ENCODE measurements at places on chromosomes 1 and 21. TPM values are rescaled to one million over a fixed set of nuclear protein-coding genes. Genes with fewer than 3 reads are reported as not detected.

RNF186 gene
- total RNA-seq: not detected

DNA sequence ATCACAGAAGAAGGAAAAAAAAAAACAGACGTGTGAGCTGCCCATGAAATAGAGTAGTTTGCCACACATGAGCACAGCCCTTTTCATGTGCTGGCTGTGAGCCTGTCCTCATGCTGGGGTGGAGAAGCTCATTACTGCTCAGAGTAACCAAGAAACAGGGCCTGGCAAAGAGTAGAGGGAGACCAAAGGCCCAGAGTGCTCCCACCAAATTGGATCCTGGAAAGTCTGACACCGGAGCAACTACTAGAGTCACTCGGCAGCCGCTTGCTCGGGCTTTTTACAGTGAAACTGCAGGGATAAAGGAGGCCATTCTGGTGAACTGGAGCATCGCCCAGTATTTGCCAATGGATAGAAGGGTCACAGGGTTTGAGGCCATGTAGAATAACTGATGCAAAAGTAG is 64.4 kb upstream of the BARHL2 start:
- H3K4me3 ChIP-seq: no peak overlapping the region
- peaks cover 11% of the 10 kb centered on the region for H3K4me1 ChIP-seq
- H3K27me3 ChIP-seq: no peaks in the 10 kb centered on the region
- no peak overlapping the region for H3K27ac ChIP-seq
- no peak for DNase-seq

DNA sequence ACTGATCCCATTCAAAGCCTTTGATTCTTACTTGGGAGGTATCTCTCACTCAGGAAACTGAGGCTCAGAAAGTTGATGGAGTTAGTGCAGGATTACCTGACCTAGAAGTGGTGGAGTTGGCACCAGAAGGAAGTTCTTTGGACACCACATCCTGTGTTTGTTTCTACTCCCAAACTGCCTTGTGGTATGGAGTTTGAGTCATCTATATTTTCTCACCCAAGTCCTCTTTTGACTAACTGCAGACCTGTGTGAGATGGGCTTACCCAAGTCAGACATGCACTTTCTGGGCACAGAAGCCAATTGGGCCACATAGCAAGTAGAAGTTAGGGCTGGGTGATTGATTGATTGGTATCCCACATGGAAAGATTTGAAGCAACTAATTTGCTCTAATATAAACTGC is 36.1 kb downstream of the FGGY start:
- no peak overlapping the region for H3K4me3 ChIP-seq
- H3K36me3 ChIP-seq: no peaks in the 10 kb centered on the region
- no peak for DNase-seq
- no peak overlapping the region for H3K27ac ChIP-seq
- no peaks in the 10 kb centered on the region for H3K4me1 ChIP-seq

DNA sequence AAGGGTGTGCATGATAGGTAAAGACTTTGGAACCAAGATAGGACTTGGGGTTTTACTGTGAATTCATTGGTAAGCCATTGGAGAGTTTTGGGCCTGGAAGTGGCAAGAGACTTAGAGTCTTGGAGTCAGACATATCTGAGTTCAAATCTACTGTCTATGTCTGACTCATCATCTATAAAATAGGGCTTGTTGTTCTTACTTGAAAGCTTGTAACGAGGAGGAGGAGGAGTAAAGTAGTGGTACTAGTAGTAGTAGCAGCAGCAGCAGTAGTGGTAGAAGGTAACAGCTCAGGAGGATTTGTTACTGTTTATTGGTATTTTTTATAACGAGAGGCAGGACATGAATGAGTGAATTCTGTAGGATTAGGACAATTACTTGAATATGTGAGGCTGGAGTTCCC is 62.7 kb downstream of the CACHD1 start:
- no peak overlapping the region for H3K27ac ChIP-seq
- peaks cover 54% of the 10 kb centered on the region for H3K4me1 ChIP-seq
- no peaks in the 10 kb centered on the region for H3K27me3 ChIP-seq
- no peak for DNase-seq
- no peaks in the 10 kb centered on the region for H3K36me3 ChIP-seq
- H3K4me3 ChIP-seq: no peak overlapping the region

DNA sequence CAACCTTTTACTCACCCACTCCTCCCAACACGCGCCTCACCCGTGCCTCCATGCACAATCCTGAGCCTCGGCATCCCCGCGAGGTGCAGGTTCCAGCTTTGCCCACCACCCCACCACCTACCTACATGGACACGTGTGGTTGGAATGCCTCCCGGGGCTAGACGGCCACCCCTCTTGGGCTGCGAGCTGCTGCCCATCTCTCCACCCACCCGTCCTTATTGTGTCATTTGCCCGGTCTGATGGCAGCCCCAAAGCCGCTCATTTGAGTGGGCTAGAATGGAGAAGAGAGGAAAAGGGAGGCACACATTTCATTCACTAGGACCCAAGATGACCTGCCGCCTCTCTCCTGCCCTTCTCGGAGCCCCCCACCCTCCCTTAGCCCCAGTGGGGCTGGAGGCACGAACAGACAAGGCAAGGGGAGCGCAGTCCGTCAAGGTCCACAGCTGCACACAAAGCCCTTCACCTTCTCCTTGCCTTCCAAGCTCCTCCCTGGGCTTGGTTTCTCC is 785 bp downstream of the ZNF697 start:
- peaks cover 49% of the 10 kb centered on the region for H3K4me1 ChIP-seq
- peak overlapping the region; percentile 94 for H3K27ac ChIP-seq
- no peak for DNase-seq
- no peaks in the 10 kb centered on the region for H3K36me3 ChIP-seq
- no peaks in the 10 kb centered on the region for H3K27me3 ChIP-seq

DNA sequence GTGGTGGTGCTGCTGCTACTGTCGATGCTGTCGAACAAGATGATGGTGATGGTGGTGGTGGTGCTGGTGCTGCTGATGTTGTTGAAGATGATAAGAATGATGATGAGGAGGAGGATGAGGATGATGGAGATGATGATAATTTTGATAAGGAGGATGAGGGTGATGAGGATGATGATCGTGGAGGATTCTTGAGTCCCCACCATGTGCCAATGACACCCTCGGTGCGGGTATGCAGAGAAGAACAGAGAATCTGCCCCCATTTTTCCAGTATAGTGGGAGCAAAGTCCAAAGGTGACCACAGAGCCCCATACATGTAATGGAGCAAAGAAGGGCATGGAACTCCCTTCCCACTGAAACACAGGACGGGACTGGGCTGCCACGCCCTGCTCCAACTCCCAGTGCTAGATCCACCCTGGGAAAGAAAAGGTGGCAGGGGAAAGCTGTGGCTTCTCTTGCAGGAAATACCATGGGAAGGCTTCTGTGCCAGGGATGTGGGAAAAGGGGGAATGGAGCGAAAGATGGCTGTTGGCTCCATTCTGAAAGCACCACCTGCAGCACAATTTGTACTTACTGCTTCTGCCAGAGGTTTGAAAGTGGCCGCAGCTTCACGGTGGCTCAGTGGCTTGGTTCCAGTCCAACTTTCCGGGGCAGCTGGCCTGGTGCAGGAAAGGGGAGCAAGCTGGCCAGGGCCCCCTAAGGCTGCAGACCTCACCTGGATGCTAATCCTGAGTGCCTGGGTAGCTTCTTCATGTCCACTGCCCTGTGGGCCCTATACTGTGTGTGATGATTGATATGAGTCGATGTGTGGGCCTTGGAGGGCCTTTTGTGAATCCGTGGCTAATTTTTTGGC is 387.2 kb upstream of the VAMP3 start:
- H3K4me1 ChIP-seq: peaks cover 12% of the 10 kb centered on the region
- no peak overlapping the region for H3K27ac ChIP-seq
- H3K4me3 ChIP-seq: no peak overlapping the region
- no peaks in the 10 kb centered on the region for H3K36me3 ChIP-seq
- no peaks in the 10 kb centered on the region for H3K27me3 ChIP-seq
- no peak for DNase-seq

GNG4 gene
- total RNA-seq: 53.5 TPM

- H3K27ac ChIP-seq: no peak overlapping the region
- H3K27me3 ChIP-seq: no peaks in the 10 kb centered on the region
- DNase-seq: no peak
- no peaks in the 10 kb centered on the region for H3K4me1 ChIP-seq
- no peaks in the 10 kb centered on the region for H3K36me3 ChIP-seq
- H3K4me3 ChIP-seq: no peak overlapping the region
These were observed 37.5 kb upstream of the DAB1 start for GRCh38 chr1:57461405-57461804.

DNA sequence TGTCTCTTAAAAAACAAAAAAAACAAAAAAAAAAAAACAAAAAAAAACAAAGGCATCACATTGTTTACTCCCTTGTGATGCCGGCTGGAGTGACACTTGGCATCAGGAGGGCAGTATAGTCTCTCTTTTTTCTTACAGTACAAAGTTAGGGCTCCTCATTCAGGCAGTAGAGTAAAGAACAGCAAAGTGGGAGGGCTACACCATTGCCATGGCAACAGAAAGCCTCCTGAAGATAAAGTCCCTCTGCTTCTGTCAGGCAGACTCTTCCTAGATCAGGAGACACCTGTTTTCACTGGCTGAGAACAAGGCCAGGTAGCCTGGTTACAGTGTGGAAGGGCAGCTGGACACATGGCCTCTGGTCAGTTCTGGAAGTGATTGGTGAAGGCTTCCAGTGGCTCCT is 41.3 kb upstream of the RAB3GAP2 start:
- H3K4me3 ChIP-seq: no peak overlapping the region
- H3K27ac ChIP-seq: no peak overlapping the region
- no peaks in the 10 kb centered on the region for H3K27me3 ChIP-seq

COL8A2 gene
- total RNA-seq: 5.0 TPM

- 0 out of 2 replicates have a peak, but pooled peaks cover 6% of the 10 kb centered on the region for H3K4me1 ChIP-seq
- peak; percentile 14 for DNase-seq
- no peaks in the 10 kb centered on the region for H3K27me3 ChIP-seq
- H3K27ac ChIP-seq: no peak overlapping the region
- H3K4me3 ChIP-seq: no peak overlapping the region
These were observed 50.4 kb upstream of the ADAMTS5 start for GRCh38 chr21:27017246-27017645.

DNA sequence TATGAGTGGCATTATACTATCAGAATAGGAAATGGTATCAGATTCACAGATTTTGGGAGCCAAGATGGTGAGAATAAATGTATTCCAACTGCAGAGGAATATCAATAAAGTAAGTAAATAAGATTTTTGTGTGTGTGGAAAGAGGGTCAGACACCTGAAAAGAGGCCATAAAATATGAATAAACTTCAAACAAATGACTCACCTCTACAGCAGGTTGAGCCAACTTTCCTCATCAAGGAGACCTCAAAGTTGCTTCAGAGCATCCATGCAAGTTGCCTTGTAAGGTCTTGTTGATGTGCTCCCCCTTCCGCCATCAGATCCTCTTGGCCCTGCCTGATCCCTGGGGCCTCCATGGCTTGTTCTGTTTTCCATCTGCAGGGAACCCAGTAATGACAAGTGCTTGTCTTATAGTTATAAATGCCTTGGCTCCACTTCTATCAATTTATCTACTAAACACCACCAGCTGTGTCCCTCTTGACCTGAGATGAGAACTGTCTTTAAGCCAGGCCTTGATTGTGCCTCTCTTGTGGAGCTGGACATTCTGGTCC is 775.6 kb downstream of the LTN1 start:
- H3K36me3 ChIP-seq: no peaks in the 10 kb centered on the region
- H3K4me1 ChIP-seq: no peaks in the 10 kb centered on the region
- no peaks in the 10 kb centered on the region for H3K27me3 ChIP-seq
- no peak overlapping the region for H3K4me3 ChIP-seq
- H3K27ac ChIP-seq: no peak overlapping the region

PLPPR5 gene
- 4.2 TPM for total RNA-seq

DNA sequence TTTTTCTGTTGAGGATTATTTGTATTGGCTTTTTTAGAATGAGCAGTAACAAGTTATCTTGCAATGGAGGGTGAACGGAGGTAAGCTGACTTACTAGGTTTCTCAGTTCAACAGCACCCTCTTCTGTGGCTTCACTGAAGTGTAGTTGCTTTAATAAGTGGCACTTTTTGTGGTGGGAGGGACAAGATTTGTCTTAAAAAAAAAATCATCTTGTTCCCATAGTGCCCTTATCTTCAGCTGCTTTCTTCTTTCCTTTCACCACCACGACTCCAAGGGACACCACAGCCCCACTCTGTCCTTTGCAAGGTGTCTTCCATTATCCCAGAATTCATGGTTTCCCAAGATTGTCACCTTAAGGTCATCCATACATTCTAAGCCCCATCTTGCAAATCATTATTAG is 92.9 kb downstream of the PIGK start:
- H3K36me3 ChIP-seq: no peaks in the 10 kb centered on the region
- H3K4me3 ChIP-seq: no peak overlapping the region
- no peak overlapping the region for H3K27ac ChIP-seq
- H3K27me3 ChIP-seq: no peaks in the 10 kb centered on the region

TACSTD2 gene
- 1.4 TPM for total RNA-seq

GRCh38 chr1:205344066-205344928 is 12.4 kb downstream of the KLHDC8A start:
- H3K4me1 ChIP-seq: peaks cover 31% of the 10 kb centered on the region
- no peaks in the 10 kb centered on the region for H3K36me3 ChIP-seq
- no peak overlapping the region for H3K27ac ChIP-seq
- H3K4me3 ChIP-seq: peak overlapping the region; percentile 75
- DNase-seq: peak; percentile 76
- H3K27me3 ChIP-seq: peaks cover 50% of the 10 kb centered on the region

GRCh38 chr1:111882986-111883560 is 106.4 kb downstream of the KCND3 start:
- DNase-seq: no peak
- no peaks in the 10 kb centered on the region for H3K36me3 ChIP-seq
- H3K27me3 ChIP-seq: no peaks in the 10 kb centered on the region
- H3K4me3 ChIP-seq: no peak overlapping the region
- H3K27ac ChIP-seq: no peak overlapping the region

DNA sequence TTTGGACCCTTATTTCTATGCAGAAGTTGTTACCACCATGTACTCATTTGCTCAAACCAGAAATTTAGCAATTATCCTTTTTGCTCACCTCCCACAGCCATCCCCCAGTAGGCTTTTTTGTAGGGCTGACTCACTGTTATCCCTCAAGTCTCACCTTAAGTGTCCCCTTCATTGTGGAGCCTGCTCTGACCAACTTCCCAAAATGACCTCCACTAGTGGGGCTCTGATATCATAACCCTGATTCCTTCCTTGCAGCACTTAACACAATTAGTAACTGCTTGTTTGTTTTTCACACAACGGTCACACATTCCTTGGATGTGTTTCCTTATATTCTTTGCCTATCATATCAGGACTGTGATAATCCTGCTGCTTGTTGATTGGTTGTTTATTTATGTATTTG is 76.7 kb downstream of the PATJ start:
- no peak overlapping the region for H3K27ac ChIP-seq
- H3K27me3 ChIP-seq: no peaks in the 10 kb centered on the region
- H3K4me3 ChIP-seq: no peak overlapping the region
- H3K36me3 ChIP-seq: peaks cover 11% of the 10 kb centered on the region
- no peak for DNase-seq

EPHA8 gene
- 5.0 TPM for total RNA-seq

- H3K27me3 ChIP-seq: no peaks in the 10 kb centered on the region
- H3K4me3 ChIP-seq: no peak overlapping the region
- DNase-seq: no peak
- no peak overlapping the region for H3K27ac ChIP-seq
- no peaks in the 10 kb centered on the region for H3K36me3 ChIP-seq
- no peaks in the 10 kb centered on the region for H3K4me1 ChIP-seq
These were observed 151.5 kb upstream of the RNPC3 start for GRCh38 chr1:103373991-103374390.

Measured in GM23338 (cell line).